ENCODE measurements at places on chromosomes 13 and 19. TPM values are rescaled to one million over a fixed set of nuclear protein-coding genes. Genes with fewer than 3 reads are reported as not detected.

Gene BRSK1
- not detected for polyA plus RNA-seq

Gene SLC27A5
- 1.5 TPM for polyA plus RNA-seq

Gene IGFL1
- polyA plus RNA-seq = not detected

Gene ACP7
- polyA plus RNA-seq = not detected

Gene PLK5
- polyA plus RNA-seq = not detected

Gene B9D2
- 32.5 TPM for polyA plus RNA-seq

Gene LILRA1
- 151 TPM for polyA plus RNA-seq

Gene ADAMTSL5
- not detected for polyA plus RNA-seq

Gene OR7D2
- polyA plus RNA-seq = not detected

Gene CAPN12
- 2.0 TPM for polyA plus RNA-seq

Gene GPR12
- not detected for polyA plus RNA-seq

Data from CD14-positive monocyte (primary cell).